ENCODE measurements at places on chromosomes 16 and 17. TPM values are rescaled to one million over a fixed set of nuclear protein-coding genes. Genes with fewer than 3 reads are reported as not detected.

EPX gene
- 1.2 TPM for total RNA-seq

TMEM100 gene
- total RNA-seq: 63.7 TPM

PIK3R6 gene
- 0.94 TPM for total RNA-seq

TNFSF13 gene
- 1.8 TPM for total RNA-seq

Data from spinal cord (tissue), 10 donors.